ENCODE measurements at places on chromosomes 1 and 21.

- DNase-seq = no peak
Measured at GRCh38 chr1:93839753-93840152, 39.3 kb downstream of the DNTTIP2 start.

GRCh38 chr1:177569476-177569875 is 398.7 kb downstream of the BRINP2 start:
- DNase-seq = no peak

GRCh38 chr1:21397813-21398188 is 42.1 kb upstream of the NBPF3 start:
- DNase-seq = no peak

GRCh38 chr1:1299686-1300351 is 7.9 kb downstream of the ACAP3 start:
- no peak for DNase-seq

GRCh38 chr1:170674239-170674638 is 10.3 kb downstream of the PRRX1 start:
- no peak for DNase-seq

GRCh38 chr1:21626921-21627339 is 42.2 kb downstream of the RAP1GAP start:
- no peak for DNase-seq

DNA sequence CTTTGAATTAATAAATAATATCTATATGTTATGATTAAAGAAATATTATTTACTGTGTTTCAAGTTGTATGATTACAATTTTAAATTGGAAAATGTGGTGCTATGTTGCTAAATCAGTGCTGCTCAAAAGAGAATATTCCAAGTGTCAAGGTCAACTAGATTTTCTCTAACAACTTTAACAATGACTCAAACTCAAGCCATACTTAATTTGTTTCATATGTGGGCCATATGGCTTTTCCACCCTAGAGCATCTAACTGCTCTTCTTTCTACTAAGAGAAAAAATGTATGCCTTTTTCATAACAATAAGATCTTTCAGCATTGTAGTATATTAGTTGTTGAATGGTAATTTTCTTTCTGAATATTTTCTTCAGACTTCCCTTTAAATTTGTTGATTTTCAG is 8.3 kb upstream of the SYT14 start:
- DNase-seq = no peak

GRCh38 chr1:21624571-21625389 is 44.4 kb downstream of the RAP1GAP start:
- no peak for DNase-seq

- no peak for DNase-seq
Measured at GRCh38 chr21:32418146-32418545, 5.6 kb downstream of the EVA1C start.

DNA sequence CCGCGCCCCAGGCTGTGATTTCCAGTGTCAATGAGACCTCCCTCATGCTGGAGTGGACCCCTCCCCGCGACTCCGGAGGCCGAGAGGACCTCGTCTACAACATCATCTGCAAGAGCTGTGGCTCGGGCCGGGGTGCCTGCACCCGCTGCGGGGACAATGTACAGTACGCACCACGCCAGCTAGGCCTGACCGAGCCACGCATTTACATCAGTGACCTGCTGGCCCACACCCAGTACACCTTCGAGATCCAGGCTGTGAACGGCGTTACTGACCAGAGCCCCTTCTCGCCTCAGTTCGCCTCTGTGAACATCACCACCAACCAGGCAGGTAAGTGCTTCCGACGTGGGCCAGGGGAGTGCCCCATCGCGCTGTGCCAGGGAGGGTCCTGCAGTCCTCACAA is 107.8 kb downstream of the LACTBL1 start:
- no peak for DNase-seq
